ENCODE measurements at places on chromosomes 11 and 22.

- no peaks in the 10 kb centered on the region for H3K36me3 ChIP-seq
- H3K4me1 ChIP-seq: peaks cover 3% of the 10 kb centered on the region
Measured at GRCh38 chr11:77087723-77088225, 14.9 kb upstream of the OMP start.

- peaks cover 26% of the 10 kb centered on the region for H3K4me1 ChIP-seq
- no peaks in the 10 kb centered on the region for H3K36me3 ChIP-seq
- no peaks in the 10 kb centered on the region for H3K27me3 ChIP-seq
- peak; percentile 57 for DNase-seq
- H3K4me3 ChIP-seq: no peak overlapping the region
- no peak overlapping the region for H3K27ac ChIP-seq
Measured at GRCh38 chr11:63920939-63921417, 4.0 kb upstream of the RCOR2 start.

GRCh38 chr11:413120-414081 lies 1.4 kb downstream of the SIGIRR start:
- peaks cover 37% of the 10 kb centered on the region for H3K4me1 ChIP-seq
- DNase-seq: no peak
- no peak overlapping the region for H3K4me3 ChIP-seq

GRCh38 chr11:102469196-102469821 lies 16.7 kb upstream of the TMEM123 start:
- no peak for DNase-seq
- no peak overlapping the region for H3K27ac ChIP-seq
- peaks cover 52% of the 10 kb centered on the region for H3K4me1 ChIP-seq
- H3K27me3 ChIP-seq: no peaks in the 10 kb centered on the region
- no peaks in the 10 kb centered on the region for H3K36me3 ChIP-seq

DNA sequence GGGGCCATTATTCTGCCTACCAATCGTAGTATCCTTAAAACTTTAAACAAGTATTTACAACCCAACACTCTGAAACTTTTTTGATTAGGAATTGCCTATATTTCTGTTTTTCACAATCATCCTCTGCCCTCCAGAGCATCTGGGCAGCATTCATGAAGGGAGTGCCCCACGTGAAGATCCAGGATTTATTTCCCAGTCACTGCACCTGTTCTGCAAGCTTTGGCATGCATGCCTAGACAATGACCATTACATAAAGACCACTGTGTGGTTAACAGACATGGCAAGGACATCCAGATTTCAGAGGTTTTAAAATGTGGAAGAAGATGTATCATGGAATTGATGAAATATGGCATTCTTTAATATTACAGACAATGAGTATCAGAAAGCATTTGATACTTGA lies 1083.8 kb downstream of the TBC1D22A start:
- H3K36me3 ChIP-seq: no peaks in the 10 kb centered on the region
- no peak overlapping the region for H3K27ac ChIP-seq
- no peak overlapping the region for H3K4me3 ChIP-seq

DNA sequence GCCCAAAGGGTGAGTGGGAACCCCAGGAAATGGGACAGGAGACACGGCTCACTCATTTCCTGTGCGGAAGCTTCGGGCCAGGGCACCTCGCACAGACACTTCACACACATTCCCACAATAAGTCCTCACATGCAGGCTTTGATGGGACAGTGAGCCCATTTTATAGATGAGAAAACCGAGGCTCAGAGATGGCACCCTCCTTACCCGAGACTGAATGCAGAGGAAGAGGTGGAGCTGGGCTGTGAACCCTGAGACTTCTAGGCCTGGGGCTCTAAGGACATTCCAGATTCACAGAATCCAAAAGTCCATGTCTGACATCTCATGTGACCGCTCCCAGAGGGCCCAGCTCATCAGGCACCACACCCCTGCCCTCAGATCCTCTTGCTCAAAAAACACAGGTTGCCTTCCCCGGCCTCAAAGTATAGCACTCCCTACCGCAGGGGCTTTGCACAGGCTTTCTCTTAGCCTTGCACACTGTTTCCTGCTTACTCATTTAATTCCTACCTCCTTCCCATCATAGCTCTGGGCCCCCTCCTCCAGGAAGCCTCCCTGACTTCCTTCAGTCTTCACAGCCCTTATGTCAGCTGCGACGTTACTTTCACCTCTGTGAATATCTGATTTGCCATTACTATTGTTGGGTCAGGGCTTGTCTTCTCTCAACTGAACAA lies 57.1 kb upstream of the TCF20 start:
- no peaks in the 10 kb centered on the region for H3K27me3 ChIP-seq
- H3K36me3 ChIP-seq: no peaks in the 10 kb centered on the region
- DNase-seq: no peak
- no peak overlapping the region for H3K4me3 ChIP-seq

Data from B cell (primary cell).